Smooth muscle cell of the pulmonary artery (primary cell): ENCODE measurements at places on chromosomes 6 and 20. TPM values are rescaled to one million over a fixed set of nuclear protein-coding genes. Genes with fewer than 3 reads are reported as not detected.

RIMS4 gene
- 0.39 and 1.3 TPM in 2 replicates for total RNA-seq

BTNL2 gene
- not detected in 2 replicates for total RNA-seq

PTPRK gene
- total RNA-seq = 59.6 and 70.4 TPM in 2 replicates

CRISP2 gene
- not detected in 2 replicates for total RNA-seq

TREML2 gene
- total RNA-seq = 0.07 TPM in 1 of 2 replicates, not detected in the other

ZBTB12 gene
- total RNA-seq = 7.6 and 9.8 TPM in 2 replicates

RBM24 gene
- total RNA-seq = 2.9 and 6.3 TPM in 2 replicates

TAF8 gene
- 10.4 and 11.1 TPM in 2 replicates for total RNA-seq

SLC25A27 gene
- total RNA-seq = 5.0 and 7.0 TPM in 2 replicates

RAET1L gene
- not detected in 2 replicates for total RNA-seq

SNTA1 gene
- total RNA-seq = 27.1 and 31.1 TPM in 2 replicates

HLA-DMB gene
- total RNA-seq = 0.07 and 0.59 TPM in 2 replicates

GNAS-AS1 gene
- total RNA-seq = 0.72 and 1.2 TPM in 2 replicates

MAP3K4 gene
- 24.0 and 25.5 TPM in 2 replicates for total RNA-seq

COL21A1 gene
- total RNA-seq = 1.6 and 23.1 TPM in 2 replicates

TFEB gene
- 3.5 and 6.5 TPM in 2 replicates for total RNA-seq

SMLR1 gene
- total RNA-seq = not detected in 2 replicates

RAB5IF gene
- total RNA-seq = 46.0 and 53.4 TPM in 2 replicates

KCNK5 gene
- total RNA-seq = 0.03 and 0.07 TPM in 2 replicates

GJA1 gene
- 495 and 563 TPM in 2 replicates for total RNA-seq

UNC5CL gene
- under 0.01 and 0.07 TPM in 2 replicates for total RNA-seq

MCUR1 gene
- 8.5 and 11.3 TPM in 2 replicates for total RNA-seq

PNPLA1 gene
- total RNA-seq = 0.03 and 0.07 TPM in 2 replicates

RAMACL gene
- total RNA-seq = 1.6 and 2.0 TPM in 2 replicates

HTR1B gene
- 0.17 and 0.72 TPM in 2 replicates for total RNA-seq

MCHR2 gene
- total RNA-seq = not detected in 2 replicates

KCNG1 gene
- total RNA-seq = 3.2 and 18.6 TPM in 2 replicates

FOXC1 gene
- 8.2 and 19.5 TPM in 2 replicates for total RNA-seq

GCLC gene
- 17.9 and 45.7 TPM in 2 replicates for total RNA-seq

TNFRSF21 gene
- total RNA-seq = 6.3 and 18.0 TPM in 2 replicates

PLCB1 gene
- total RNA-seq = 15.6 and 17.7 TPM in 2 replicates

GNMT gene
- 0.13 and 0.36 TPM in 2 replicates for total RNA-seq

LRFN2 gene
- total RNA-seq = not detected in 2 replicates

ARFGAP1 gene
- 73.8 and 77.8 TPM in 2 replicates for total RNA-seq

GRM1 gene
- total RNA-seq = 0.07 TPM in 2 replicates

DEF6 gene
- total RNA-seq = 0.59 and 1.7 TPM in 2 replicates
